Gastrocnemius medialis (tissue), 4 donors: ENCODE measurements at places on chromosomes 5 and 9. TPM values are rescaled to one million over a fixed set of nuclear protein-coding genes. Genes with fewer than 3 reads are reported as not detected.

GRCh38 chr9:75116306-75116705 is 28.0 kb downstream of the OSTF1 start:
- H3K27me3 ChIP-seq: no peaks in the 10 kb centered on the region
- H3K36me3 ChIP-seq: no peaks in the 10 kb centered on the region
- no peak overlapping the region for H3K4me3 ChIP-seq
- H3K27ac ChIP-seq: no peak overlapping the region
- no peaks in the 10 kb centered on the region for H3K4me1 ChIP-seq

Gene SH3TC2
- total RNA-seq: 0.10 TPM

GRCh38 chr5:103433211-103433610 is 129.4 kb downstream of the NUDT12 start:
- no peak overlapping the region for H3K4me3 ChIP-seq
- DNase-seq: no peak
- H3K4me1 ChIP-seq: peaks cover 15% of the 10 kb centered on the region
- no peaks in the 10 kb centered on the region for H3K36me3 ChIP-seq
- no peaks in the 10 kb centered on the region for H3K27me3 ChIP-seq

- no peaks in the 10 kb centered on the region for H3K27me3 ChIP-seq
- DNase-seq: no peak
- H3K4me3 ChIP-seq: peak overlapping the region; percentile 62
- peak overlapping the region; percentile 92 for H3K27ac ChIP-seq
- peaks cover 52% of the 10 kb centered on the region for H3K4me1 ChIP-seq
Observed at GRCh38 chr9:70421272-70422180, 7.1 kb upstream of the KLF9 start.

DNA sequence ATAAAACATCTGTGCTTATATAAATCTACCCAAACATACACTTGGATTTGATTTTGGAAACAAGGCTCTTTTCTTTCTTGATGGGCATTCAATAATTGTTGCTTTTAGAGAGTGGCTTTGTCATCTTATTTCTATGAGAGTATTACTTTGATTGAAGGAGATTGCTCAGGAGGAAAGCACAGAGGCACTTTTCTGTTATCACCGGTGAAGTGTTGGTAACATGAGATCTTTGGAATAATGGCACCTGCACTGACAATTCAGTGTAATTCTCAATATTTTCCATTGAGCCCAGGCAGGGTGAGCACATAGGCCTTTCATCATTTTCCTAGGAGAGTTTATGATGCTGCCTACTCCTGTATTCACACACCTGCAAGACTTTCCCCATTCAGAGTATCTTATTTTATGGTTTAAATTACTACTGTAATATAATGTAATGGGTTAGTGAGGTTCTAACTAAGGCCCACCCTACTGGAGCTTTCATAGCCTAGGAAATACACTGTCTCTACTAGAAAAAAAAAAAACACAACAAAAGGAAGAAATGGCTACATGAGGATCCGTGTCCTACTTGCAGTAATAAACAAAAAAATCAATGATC is 244.3 kb downstream of the DENND1A start:
- no peak overlapping the region for H3K4me3 ChIP-seq
- H3K27me3 ChIP-seq: no peaks in the 10 kb centered on the region
- no peak for DNase-seq
- H3K36me3 ChIP-seq: no peaks in the 10 kb centered on the region
- peaks cover 27% of the 10 kb centered on the region for H3K4me1 ChIP-seq

DNA sequence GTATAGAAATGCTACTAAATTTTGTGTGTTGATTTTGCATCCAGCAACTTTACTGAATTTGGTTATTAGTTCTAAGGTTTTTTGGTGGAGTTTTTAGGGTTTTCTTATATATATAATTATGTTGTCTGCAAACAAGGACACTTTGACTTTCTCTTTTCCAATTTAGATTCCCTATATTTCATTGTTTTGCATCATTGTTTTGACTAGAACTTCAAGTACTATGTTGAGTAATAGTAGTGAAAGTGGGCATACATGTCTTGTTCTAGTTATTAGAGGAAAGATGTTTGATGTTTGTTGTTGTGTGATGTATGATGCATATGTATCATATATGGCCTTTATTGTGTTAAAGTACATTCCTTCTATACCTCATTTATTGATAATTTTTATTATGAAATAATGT is 362.3 kb upstream of the PRR16 start:
- no peaks in the 10 kb centered on the region for H3K4me1 ChIP-seq
- H3K4me3 ChIP-seq: no peak overlapping the region
- DNase-seq: no peak
- H3K27me3 ChIP-seq: no peaks in the 10 kb centered on the region
- H3K36me3 ChIP-seq: no peaks in the 10 kb centered on the region
- H3K27ac ChIP-seq: no peak overlapping the region

Gene RANBP17
- total RNA-seq: 1.1 TPM

DNA sequence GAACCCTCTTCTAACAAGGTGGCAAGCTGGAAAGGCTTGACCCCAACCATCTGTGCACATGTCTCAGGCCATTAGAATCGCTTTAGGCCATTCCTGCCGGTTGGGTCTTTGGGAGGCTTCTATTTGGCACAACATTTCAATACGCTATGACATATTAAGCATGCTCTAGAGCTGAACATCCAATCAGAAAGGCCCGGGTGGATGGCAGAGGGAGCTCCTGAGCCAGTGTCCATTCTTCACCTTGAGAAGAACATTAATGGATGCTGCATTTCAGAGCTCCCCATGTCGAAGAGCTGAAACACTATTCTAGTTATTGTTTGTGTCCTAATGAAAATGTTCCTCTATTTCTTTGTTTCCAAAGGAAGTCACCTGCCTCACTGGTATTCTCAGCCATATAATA is 12.8 kb downstream of the SPATA9 start:
- H3K4me3 ChIP-seq: no peak overlapping the region
- no peaks in the 10 kb centered on the region for H3K36me3 ChIP-seq
- H3K4me1 ChIP-seq: peaks cover 12% of the 10 kb centered on the region
- H3K27me3 ChIP-seq: no peaks in the 10 kb centered on the region
- no peak for DNase-seq

Gene DNLZ
- total RNA-seq: 37.9 TPM

Gene SLCO4C1
- not detected for total RNA-seq

Gene TMOD1
- 158 TPM for total RNA-seq

DNA sequence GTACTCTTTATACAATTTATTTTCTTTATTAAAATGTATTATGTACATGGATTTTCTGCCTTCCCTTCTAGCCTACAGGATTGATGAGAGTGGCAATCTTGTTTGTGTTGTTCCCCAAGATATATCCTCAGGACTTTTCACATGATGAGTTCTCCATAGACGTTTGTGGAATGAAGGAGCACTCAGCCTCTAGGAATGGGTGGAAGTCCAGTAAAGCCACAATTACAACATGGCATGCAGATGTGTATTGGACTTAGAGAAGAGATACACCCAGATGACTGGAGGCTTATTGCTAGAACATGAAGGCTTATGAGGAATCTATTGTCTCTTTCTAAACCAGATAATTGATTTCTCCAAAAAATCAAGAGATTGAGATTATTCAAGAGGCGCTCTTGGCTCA is 8.2 kb upstream of the DOCK2 start:
- no peaks in the 10 kb centered on the region for H3K27me3 ChIP-seq
- no peak overlapping the region for H3K27ac ChIP-seq
- no peak overlapping the region for H3K4me3 ChIP-seq
- no peak for DNase-seq
- H3K4me1 ChIP-seq: no peaks in the 10 kb centered on the region

- DNase-seq: no peak
- H3K27me3 ChIP-seq: no peaks in the 10 kb centered on the region
- no peaks in the 10 kb centered on the region for H3K4me1 ChIP-seq
- H3K4me3 ChIP-seq: no peak overlapping the region
- no peaks in the 10 kb centered on the region for H3K36me3 ChIP-seq
Observed at GRCh38 chr9:4538107-4538506, 47.8 kb downstream of the SLC1A1 start.

Gene CTXN3
- 0.22 TPM for total RNA-seq

Gene C9orf153
- total RNA-seq: not detected

GRCh38 chr9:105073147-105073546 is 145.2 kb upstream of the ABCA1 start:
- no peaks in the 10 kb centered on the region for H3K36me3 ChIP-seq
- no peak for DNase-seq
- no peak overlapping the region for H3K27ac ChIP-seq
- no peaks in the 10 kb centered on the region for H3K4me1 ChIP-seq

GRCh38 chr5:113373426-113373825 is 61.4 kb downstream of the TSSK1B start:
- no peaks in the 10 kb centered on the region for H3K36me3 ChIP-seq
- no peak overlapping the region for H3K27ac ChIP-seq
- no peaks in the 10 kb centered on the region for H3K27me3 ChIP-seq
- H3K4me3 ChIP-seq: no peak overlapping the region
- DNase-seq: no peak

GRCh38 chr9:13979941-13980318 is 334.0 kb downstream of the NFIB start:
- no peak for DNase-seq
- H3K36me3 ChIP-seq: no peaks in the 10 kb centered on the region
- H3K27ac ChIP-seq: no peak overlapping the region

DNA sequence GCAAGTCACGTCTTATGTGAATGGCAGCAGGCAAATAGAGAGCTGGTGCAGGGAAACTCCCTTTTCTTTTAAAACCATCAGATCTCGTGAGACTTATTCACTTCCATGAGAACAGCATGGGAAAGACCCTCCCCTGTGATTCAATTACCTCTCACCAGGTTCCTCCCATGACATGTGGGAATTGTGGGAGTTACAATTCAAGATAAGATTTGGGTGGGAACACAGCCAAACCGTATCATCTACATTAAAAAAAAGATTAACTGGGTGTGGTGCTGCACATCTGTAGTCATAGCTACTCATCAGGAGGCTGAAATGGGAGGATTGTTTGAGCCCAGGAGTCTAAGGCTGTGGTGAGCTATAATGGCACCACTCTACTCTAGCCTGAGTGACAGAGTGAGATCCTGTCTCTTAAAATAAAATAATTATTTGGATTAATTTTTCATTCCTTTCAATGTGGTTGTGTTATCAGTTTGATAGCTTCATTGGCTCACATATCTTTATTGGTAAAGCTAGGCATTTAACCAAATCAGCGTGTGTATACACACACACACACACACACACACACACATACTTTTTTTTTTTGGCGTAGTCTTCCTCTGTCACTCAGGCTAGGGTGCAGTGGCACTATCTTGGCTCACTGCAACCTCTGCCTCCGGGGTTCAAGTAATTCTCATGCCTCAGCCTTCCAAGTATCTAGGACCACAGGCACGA is 21.8 kb downstream of the DENND4C start:
- H3K27me3 ChIP-seq: no peaks in the 10 kb centered on the region
- H3K4me3 ChIP-seq: no peak overlapping the region
- H3K36me3 ChIP-seq: no peaks in the 10 kb centered on the region

DNA sequence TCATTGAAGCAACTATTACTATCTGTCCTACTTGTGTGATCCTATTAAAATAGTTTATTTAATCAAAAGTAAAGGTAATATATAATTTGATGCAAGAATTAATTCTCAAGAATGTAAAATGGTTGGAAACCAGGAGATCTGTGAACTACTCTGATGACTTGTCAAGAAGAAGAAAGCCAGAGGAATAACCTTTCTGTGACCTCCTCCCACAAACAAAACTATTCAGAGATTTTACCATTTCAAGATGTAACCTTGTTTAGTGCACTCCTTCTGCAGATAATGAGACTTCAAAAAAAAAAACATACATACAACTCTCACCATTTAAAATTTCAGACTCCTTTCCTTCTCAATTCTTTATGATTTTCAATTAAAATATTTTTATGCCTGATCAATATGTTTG is 79.5 kb downstream of the RFX3 start:
- H3K4me1 ChIP-seq: no peaks in the 10 kb centered on the region
- H3K27ac ChIP-seq: no peak overlapping the region
- H3K4me3 ChIP-seq: no peak overlapping the region
- DNase-seq: no peak

Gene PTGES
- total RNA-seq: 0.51 TPM

GRCh38 chr9:134049772-134050588 is 17.8 kb downstream of the BRD3 start:
- no peaks in the 10 kb centered on the region for H3K27me3 ChIP-seq
- H3K36me3 ChIP-seq: no peaks in the 10 kb centered on the region
- H3K4me3 ChIP-seq: no peak overlapping the region

DNA sequence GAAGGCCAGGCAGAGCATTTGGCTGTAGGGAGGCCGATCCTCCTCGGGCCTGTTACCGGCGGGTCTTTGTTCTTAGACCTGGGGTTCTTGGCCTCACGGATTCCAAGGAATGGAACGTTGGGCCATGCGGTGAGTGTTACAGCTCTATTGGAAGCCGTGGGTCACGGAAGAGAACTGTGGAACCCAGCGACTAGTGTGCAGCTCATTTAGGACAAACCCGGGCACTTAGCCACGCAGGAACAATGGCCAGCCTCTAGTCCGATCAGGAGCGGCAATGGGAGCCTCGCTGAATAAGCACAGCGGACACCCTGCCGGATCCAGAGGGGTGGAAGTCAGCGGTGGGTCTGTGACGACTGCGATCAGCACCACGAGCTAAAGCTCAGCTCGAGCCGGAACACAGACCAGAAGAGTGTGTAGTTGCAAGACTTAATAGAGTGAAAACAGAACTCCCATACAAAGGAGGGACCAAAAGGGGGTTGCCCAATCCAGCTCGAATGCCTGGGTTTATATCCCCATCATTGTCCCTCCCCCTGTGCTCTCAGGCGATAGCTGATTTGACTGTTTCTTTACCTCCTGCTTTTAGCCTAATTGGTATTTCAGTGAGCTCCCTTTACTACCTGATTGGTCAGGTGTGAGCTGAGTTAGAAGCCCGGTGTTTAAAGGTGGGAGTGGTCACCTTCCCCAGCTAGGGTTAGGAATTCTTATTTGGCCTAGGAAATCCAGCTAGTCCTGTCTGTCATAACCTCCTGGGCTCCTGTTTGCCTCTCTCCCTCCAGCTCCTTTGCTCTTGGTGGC is 53.7 kb upstream of the RPL26L1 start:
- peaks cover 54% of the 10 kb centered on the region for H3K4me1 ChIP-seq
- H3K36me3 ChIP-seq: no peaks in the 10 kb centered on the region
- no peak overlapping the region for H3K4me3 ChIP-seq
- no peak for DNase-seq

Gene AIF1L
- 10.0 TPM for total RNA-seq

DNA sequence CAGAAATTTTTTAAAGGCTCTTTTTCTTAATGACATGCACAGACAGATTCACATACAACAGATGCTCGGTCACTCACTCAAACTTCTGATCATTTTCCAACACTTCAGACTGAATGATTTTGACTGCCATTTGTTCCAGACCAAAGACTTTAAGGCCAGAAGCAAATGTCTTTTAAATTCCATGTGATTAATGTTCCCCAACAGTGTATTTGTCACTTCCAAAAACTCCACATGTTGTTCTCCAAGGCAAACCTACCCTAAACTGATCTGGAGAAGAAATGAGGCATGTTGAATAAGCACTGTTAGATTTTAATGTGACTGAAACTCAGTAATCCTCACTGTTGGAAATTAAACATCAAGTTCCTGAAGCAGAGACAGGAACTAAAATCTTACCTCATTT is 366.7 kb downstream of the GABRG2 start:
- no peak overlapping the region for H3K4me3 ChIP-seq
- H3K27ac ChIP-seq: no peak overlapping the region
- H3K36me3 ChIP-seq: no peaks in the 10 kb centered on the region

Gene NR5A1
- total RNA-seq: not detected
